ENCODE measurements at places on chromosomes 11 and 22.

DNA sequence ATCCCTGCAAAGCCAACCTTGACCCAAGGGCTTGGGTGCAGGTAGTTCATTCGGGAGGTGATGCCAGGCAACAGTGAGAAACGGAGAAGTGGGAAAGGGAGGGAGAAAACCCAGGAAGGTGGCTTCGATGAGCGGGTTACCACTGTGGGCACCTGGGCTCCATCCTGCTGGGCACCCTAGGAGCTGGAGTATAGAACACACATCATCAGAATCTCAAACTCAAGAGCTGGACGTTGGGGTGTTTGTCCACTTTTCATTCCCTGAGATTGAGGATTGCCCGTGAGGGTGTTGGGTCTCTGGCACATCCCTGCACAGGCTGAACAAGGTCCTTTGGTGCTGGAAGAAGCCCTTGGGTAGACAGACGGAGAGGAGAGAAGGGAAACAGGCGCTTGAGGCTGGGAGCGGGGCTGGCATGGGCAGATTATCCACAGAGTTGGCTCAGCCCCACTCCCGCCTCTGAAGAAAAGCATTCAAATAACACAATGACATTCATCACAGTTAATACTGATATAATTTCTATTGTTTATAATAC lies 70.4 kb downstream of the LRRC32 start:
- DNase-seq = no peak

GRCh38 chr11:393219-394033 lies 583 bp upstream of the PKP3 start:
- no peak for DNase-seq

DNA sequence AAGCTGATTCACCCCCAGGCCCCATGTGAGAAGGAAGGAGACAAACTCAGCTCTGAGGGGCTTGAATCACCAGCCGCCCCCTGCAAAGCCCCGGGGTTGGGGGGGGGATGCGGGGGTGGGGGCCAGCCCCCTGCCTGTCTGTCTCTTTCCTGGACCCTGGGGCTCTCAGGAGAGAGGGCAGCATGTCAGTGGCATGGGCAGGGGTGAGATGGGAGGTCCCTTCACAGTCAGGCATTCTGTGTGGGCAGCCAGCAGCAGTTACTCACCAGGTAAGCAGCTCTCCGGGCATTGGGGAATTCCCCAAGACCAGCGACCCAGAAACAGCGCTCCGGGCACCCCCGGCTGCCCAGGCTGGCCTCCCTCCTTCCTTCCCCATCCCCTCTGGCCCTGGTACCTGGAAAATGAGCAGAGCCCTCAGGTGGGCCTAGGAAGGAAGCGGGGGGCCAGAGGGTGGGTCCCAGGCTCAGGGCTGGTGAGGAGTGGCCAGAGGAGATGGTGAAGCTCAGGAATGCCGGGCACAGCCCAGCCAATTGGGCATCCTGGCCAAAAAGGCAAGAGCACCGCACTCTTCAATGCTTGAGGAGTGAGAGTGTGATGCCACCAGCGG lies 4.2 kb upstream of the LIF start:
- DNase-seq = no peak

DNA sequence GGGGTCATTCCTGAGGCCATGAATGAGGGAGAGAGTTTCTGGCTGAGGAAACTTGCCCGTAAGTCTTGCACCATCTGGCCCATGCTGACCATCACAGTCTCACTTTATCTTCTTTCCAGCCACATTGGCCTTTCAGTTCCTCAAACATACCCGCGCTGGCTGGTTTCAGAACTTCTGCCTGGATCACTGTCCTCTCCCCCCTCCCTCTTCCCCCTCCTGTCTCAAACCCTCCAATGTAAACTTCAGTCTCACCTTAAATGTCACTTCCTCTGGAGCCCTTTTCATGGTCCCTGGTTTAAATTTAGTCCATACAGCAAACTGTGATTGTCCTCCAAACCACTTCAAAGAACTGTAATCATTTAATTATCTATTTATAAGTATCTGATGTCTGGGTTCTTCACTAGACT lies 3.7 kb upstream of the TMEM109 start:
- no peak for DNase-seq

- DNase-seq = no peak
These were observed 5.1 kb downstream of the SCN4B start for GRCh38 chr11:118147502-118147901.

- no peak for DNase-seq
These were observed 1330.2 kb upstream of the TENM4 start for GRCh38 chr11:80771017-80771416.

DNA sequence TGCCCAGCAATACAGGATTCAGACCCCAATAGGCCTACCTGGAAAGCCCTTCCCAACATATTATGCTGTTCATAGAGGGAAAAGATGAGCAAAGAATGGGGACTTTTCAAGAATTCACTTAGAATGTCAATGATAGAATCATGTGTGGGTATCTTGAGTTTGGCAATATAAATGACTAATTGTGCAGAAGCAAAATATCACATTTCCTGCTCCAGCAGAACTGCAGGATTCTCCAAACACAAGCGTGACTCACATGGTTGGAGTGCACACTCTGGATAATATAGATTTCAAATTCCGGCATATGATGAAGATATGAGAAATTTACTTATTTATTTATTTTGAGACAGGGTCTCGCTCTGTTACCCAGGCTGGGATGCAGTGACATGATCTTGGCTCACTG lies 12.5 kb upstream of the APOL5 start:
- no peak for DNase-seq

- no peak for DNase-seq
These were observed 83.4 kb downstream of the CEP164 start for GRCh38 chr11:117410861-117411710.

GRCh38 chr22:49005557-49005956 lies 822.1 kb downstream of the BRD1 start:
- DNase-seq = no peak

DNA sequence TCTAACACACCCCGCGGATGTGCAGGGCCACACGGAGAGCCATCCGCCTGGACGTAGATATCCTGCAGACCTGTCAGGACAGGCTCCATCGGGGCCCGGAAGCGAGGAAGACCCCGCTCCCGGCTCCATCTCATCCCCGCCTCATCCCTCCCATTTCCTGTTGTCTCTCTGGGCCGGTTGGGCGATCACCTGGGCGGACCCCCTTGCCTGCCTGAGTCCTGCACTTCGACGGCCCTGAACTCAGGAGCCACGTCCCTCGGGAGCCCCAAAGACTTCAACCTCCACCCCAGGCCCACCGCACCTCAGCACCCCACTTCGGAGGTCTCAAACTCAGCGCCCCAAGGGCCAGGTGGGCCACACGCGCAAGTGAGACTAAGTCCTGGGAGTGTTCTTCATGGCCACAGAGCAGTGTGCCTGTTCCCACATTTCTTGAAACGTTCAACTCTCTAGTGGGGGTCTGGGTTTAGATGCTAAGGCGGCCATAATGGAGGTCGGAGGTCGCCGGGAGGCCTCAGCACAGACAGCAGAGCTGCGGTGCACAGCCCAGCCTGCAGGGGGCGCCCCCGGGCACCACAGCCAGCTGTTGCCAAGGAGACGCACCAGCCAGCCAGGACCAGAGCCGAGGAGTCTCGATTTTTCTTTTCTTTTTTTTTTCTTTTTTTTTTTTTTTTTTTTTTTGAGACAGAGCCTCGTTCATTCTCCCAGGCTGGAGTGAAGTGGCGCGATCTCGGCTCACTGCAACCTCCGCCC lies 26.0 kb upstream of the FADD start:
- no peak for DNase-seq

- no peak for DNase-seq
These were observed 2.5 kb upstream of the CALCA start for GRCh38 chr11:14974515-14975251.

DNA sequence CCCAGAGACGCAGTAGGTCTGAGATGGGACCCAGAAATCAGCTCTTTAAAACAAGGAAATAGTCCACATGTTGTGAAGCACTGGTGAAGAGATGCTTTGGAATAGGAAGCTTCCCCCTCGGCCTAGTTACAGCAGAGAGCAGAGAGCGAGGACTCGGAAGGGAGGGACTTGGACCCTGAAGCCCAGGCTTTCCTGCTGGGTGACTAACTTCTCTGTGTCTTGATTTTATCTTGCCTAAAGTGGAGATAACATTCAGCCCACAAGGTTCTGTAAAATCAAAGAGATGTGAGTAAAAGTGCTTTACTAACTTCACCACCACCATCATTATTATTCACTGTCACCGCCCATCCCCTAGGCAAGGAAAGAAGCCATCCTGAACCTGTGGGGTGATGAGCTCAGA lies 58.4 kb downstream of the THAP12 start:
- DNase-seq = no peak

GRCh38 chr22:42889304-42889703 lies 32.2 kb upstream of the ARFGAP3 start:
- DNase-seq = no peak

- no peak for DNase-seq
These were observed 83.5 kb downstream of the CTTN start for GRCh38 chr11:70481625-70482528.

DNA sequence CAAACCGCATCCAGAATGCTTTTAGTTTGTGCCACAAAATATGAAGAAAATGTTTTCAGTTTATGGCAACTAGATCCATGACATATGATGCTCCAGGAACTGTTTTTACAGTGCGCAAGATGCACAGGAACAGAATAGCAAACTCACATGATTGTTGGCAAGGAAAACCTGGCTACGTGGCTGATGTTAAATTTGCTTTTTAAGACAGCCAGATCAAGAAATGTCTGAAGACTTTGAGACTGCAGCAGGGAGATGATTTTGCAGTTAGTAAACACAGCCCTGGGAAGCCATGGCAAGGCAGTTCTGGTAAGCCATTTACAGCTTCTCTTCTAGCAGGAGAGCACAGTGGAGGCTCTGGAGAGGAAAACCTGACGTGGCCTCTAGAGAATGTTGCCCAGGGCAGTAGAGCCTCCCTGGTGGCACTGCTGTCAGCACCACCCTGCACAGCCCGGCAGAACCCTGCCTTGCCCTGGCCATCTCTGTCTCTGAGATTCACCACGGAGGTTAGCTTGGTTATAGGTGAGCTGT lies 69.8 kb upstream of the TNRC6B start:
- no peak for DNase-seq

- DNase-seq = no peak
These were observed 36.6 kb upstream of the MUC15 start for GRCh38 chr11:26608507-26609146.

- DNase-seq = no peak
These were observed 11.1 kb downstream of the TTC38 start for GRCh38 chr22:46278656-46279645.

- no peak for DNase-seq
These were observed at the start of gene MPPED1 for GRCh38 chr22:43411869-43412807. Gene MPPED1, plus strand, starts transcription at chr22:43412014. Its CDS starts 12,972 bp downstream, at chr22:43424986.

GRCh38 chr11:124896071-124896750 lies 1.5 kb downstream of the ROBO4 start:
- no peak for DNase-seq

- no peak for DNase-seq
These were observed 29.8 kb downstream of the MICAL3 start for GRCh38 chr22:17994424-17995108.

DNA sequence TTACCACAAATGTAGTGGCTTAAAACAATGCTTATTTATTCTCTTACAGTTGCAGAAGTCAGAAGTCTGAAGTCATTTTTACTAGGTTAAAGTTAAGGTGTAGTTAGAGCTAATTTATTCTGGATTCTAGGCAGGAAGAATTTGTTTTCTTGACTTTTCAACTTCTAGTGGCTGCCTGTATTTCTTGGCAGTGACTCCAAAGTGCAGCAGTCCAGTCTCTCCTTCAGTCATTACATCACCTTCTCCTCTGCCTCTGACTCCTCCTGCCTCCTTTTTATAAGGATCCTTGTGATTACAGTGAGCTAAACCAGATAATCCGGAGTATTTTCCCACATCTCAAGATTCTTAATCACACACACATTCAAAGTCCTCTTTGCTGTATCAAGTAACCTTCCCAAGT lies 581.4 kb downstream of the KCNA4 start:
- DNase-seq = no peak

DNA sequence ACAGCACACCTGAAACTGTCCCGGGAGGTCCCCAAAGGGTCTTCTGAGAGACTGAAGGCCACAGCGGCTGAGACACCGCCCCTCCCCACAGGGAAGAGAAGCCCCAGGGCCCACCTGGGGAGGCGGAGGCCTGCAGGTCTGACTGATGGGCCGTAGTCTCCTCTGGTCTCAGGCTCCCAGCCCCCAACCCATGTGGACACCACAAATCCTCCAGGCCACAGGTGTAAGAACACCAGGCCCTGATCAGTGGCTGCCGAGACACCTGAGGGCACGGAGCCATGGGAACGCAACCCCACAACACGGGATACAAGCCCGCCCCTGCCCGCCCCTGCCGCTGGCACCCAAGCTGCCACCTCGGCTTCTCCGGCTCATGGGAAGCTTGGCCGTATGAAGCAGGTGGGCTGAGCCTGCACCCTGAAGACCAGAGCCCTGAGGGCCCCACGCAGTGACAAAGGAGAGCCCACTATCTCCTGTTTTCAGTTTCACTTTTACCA lies 46.3 kb downstream of the BRD1 start:
- no peak for DNase-seq

DNA sequence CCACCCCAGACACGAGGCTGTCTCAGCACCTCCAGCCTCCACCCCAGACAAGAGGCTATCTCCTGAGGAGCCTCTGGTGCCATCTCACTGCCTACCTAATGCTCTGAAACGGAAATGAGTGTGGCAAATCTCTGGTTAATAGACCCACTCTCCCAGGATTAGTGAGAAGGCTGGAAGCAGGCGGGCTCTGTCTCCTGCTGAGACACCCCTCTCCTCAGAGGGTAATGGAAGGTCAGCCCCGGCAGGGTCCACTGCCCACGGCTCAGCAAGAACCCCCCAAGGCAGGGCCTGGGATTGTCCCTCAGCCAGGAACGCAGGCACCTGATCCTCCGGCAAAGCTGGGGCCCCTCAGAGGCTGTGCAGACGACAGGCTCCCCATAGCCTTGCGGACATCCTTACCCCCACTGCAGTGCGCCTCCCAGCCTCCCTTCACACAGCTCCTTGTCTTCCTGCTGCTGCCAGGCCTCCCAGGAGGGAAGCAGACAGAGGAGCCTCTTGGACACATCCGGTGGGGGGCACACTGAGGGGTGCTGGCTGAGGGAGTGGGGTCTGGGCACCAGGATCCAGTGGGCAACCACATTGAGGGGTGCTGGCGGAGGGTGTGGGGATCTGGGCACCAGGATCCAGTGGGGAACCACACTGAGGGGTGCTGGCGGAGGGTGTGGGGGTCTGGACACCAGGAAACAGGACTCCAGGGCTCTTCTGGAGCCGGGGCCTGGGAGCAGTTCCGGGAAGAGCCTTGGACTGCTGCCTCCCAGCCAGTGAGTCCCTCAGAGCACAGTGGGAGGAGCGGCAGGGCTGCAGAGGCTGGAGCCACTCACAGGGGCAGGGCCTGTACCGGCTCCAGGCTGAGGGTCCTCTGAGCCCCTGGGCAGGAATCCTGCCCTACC lies 13.1 kb downstream of the CHID1 start:
- DNase-seq = no peak
